Right atrium auricular region (tissue), 2 donors: ENCODE measurements at places on chromosomes 2 and 18.
A peak's percentile ranks its signal among the peaks of the same experiment; 100 is the strongest.

GRCh38 chr2:54960164-54960563, 90.1 kb downstream of the RTN4 start:
- H3K4me3 ChIP-seq, result no peak overlapping the region
- DNase-seq, result no peak
- H3K27me3 ChIP-seq, result no peaks in the 10 kb centered on the region
- H3K36me3 ChIP-seq, result no peaks in the 10 kb centered on the region
- H3K27ac ChIP-seq, result no peak overlapping the region
- no peaks in the 10 kb centered on the region for H3K4me1 ChIP-seq

- no peak overlapping the region for H3K4me3 ChIP-seq
- no peak overlapping the region for H3K27ac ChIP-seq
- no peaks in the 10 kb centered on the region for H3K36me3 ChIP-seq
- DNase-seq, result no peak
- no peaks in the 10 kb centered on the region for H3K4me1 ChIP-seq
Measured at GRCh38 chr2:58930537-58930936, 689.4 kb upstream of the FANCL start.

GRCh38 chr2:235439959-235440662, 53.7 kb upstream of the AGAP1 start:
- no peaks in the 10 kb centered on the region for H3K36me3 ChIP-seq
- H3K27ac ChIP-seq, result no peak overlapping the region
- no peaks in the 10 kb centered on the region for H3K4me1 ChIP-seq
- no peaks in the 10 kb centered on the region for H3K27me3 ChIP-seq
- H3K4me3 ChIP-seq, result no peak overlapping the region

DNA sequence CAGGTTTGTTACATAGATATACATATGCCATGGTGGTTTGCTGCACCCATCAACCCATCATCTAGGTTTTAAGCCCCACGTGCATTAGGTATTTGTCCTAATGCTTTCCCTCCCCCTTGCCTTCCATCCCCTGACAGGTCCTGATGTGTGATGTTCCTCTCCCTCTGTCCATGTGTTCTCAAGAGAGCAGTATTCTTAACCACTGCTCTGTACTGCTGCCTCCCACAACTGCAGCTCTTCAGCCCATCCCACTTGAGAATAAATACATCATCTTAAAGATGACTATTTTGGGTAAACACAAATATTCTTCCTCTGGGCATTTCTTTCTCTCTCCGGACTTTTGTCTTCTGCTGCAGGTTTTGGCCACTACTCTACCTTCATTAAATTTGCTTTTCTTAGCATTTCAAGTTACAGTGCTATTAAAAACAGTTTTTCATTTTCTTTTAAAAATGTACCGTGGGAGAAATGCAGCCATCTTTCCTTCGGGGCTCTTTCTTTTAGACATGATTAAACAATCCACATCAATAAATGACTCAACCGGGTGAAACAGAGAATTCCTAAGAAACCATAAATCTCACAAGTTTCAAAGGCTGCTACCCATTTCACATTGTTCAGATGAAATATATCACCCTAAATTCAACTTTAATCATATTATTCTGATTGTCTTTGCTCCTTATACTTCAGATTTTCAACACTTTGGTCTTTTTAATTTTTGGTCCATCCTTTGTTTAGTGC, 323.4 kb downstream of the GALNT13 start:
- no peaks in the 10 kb centered on the region for H3K27me3 ChIP-seq
- no peaks in the 10 kb centered on the region for H3K4me1 ChIP-seq
- H3K36me3 ChIP-seq, result no peaks in the 10 kb centered on the region
- no peak overlapping the region for H3K4me3 ChIP-seq
- H3K27ac ChIP-seq, result no peak overlapping the region

DNA sequence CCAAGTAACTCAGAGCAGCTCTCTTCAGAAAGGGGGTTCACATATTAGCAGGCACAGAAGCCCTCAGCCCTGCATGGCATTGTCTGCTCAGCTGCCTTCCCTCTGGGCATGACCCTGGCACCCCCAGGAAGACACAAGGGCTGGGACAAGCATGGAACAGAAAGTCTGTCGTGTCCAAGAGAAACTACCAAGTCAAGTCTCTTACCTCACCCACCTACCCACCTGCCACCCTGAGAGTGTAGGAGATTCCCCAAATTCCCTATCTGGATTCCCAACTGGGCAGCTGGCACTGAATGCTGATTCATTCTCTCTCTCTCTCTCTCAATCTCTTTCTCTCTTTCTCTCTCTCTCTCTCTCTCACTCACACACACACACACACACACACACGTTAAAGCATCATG, 21.6 kb downstream of the SMAD7 start:
- no peaks in the 10 kb centered on the region for H3K36me3 ChIP-seq
- no peaks in the 10 kb centered on the region for H3K27me3 ChIP-seq
- DNase-seq, result no peak
- H3K4me1 ChIP-seq, result peaks cover 98% of the 10 kb centered on the region
- H3K4me3 ChIP-seq, result no peak overlapping the region
- H3K27ac ChIP-seq, result peak overlapping the region; percentile 81

GRCh38 chr2:81523344-81523743, 1218.8 kb upstream of the LRRTM1 start:
- no peaks in the 10 kb centered on the region for H3K27me3 ChIP-seq
- no peak overlapping the region for H3K27ac ChIP-seq
- no peak for DNase-seq
- no peak overlapping the region for H3K4me3 ChIP-seq
- no peaks in the 10 kb centered on the region for H3K36me3 ChIP-seq

DNA sequence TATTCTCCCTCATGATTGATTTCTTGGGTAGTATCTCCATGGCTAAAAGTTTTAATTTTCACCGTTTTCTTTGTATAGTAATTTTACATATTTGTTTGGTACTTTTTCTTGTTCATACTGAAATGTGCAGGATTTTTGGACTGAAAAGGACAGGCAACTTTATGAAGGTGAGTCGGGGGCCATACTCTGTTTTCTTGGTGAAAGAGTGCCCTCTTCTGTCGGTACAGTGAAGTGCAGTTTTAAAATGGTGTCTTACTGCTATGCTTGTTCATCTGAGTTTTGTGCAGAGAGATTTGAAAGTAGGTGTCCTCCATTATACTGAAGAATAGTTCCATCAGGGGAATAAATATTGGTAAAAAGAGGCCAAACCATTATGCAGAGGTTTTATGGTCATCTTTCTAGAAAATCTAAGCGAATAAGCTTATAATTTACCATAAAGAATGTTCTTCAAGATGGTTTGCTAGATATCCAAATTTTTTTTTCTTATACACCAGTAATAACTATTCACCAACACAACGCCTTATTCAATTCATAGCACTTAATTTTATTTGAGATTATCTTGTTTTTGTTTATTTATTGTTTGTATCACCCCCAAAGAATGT, 8.7 kb upstream of the SERPINB13 start:
- no peaks in the 10 kb centered on the region for H3K4me1 ChIP-seq
- no peak for DNase-seq
- no peak overlapping the region for H3K4me3 ChIP-seq
- H3K27ac ChIP-seq, result no peak overlapping the region

GRCh38 chr2:224657349-224657748, 58.8 kb downstream of the CCDC195 start:
- no peaks in the 10 kb centered on the region for H3K36me3 ChIP-seq
- no peak overlapping the region for H3K4me3 ChIP-seq
- H3K27me3 ChIP-seq, result no peaks in the 10 kb centered on the region
- H3K27ac ChIP-seq, result no peak overlapping the region

GRCh38 chr18:48806551-48807261, 144.1 kb downstream of the SMAD7 start:
- no peak overlapping the region for H3K4me3 ChIP-seq
- peak; percentile 78 for DNase-seq
- peak overlapping the region; percentile 90 for H3K27ac ChIP-seq
- H3K4me1 ChIP-seq, result peaks cover 66% of the 10 kb centered on the region
- no peaks in the 10 kb centered on the region for H3K36me3 ChIP-seq

DNA sequence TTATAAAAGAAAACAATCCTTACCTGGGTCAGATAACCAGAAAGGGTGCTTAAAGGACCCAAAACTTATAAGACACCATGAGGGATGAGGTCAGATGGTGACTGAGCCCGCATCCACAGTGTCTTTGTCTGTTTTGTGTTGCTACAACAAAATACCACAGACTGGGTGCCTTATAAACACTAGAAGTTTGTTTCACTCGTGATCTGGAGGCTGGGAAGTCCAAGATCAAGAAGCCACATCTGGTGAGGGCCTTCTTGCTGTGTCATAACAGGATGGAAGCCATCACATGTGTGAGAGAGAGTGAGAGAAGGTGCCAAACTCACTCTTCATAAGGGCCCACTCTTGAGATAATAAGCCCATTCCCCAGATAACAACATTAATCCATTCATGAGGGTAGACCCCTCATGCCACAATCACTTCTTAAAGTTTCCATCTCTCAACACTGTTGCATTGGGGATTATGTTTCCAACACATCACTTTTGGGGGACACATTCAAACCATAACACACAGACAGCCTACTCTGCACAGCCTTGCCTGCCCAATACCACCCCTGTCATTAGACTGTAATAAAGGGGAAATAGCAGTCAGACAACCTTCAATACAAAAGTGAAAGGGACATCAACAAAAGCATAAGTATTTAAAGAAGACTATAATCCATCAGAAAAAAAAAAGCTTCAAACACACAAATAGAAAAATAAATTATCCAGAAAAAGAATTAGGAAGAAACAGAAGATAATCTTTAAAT, 249.8 kb downstream of the ANAPC1 start:
- no peaks in the 10 kb centered on the region for H3K4me1 ChIP-seq
- no peak overlapping the region for H3K4me3 ChIP-seq

DNA sequence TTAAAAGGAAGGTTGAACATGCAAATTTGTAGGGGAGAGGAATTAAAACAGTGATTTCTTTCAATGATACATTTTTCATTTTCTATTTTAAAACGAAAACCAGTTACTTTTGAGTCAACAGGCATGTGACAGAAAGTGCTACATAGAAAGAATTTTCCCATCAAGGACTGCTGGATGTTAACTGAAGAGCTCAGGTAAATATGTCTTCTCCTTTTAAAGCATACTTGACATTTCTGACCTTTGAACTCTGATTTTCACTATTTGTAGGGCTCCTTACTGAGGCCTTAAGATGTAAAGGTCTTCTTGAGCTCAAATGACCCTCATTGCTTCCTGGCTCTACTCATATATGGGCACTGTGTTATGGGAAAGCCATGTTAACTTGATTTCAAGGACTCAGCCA, 32.4 kb downstream of the FIGN start:
- H3K4me1 ChIP-seq, result peaks cover 36% of the 10 kb centered on the region
- H3K4me3 ChIP-seq, result no peak overlapping the region
- no peak overlapping the region for H3K27ac ChIP-seq
- no peaks in the 10 kb centered on the region for H3K27me3 ChIP-seq
- no peak for DNase-seq

- no peaks in the 10 kb centered on the region for H3K36me3 ChIP-seq
- H3K27me3 ChIP-seq, result no peaks in the 10 kb centered on the region
- H3K4me3 ChIP-seq, result no peak overlapping the region
- H3K4me1 ChIP-seq, result peaks cover 7% of the 10 kb centered on the region
- peak; percentile 74 for DNase-seq
Measured at GRCh38 chr2:201618744-201619662, 24.3 kb downstream of the TMEM237 start.

DNA sequence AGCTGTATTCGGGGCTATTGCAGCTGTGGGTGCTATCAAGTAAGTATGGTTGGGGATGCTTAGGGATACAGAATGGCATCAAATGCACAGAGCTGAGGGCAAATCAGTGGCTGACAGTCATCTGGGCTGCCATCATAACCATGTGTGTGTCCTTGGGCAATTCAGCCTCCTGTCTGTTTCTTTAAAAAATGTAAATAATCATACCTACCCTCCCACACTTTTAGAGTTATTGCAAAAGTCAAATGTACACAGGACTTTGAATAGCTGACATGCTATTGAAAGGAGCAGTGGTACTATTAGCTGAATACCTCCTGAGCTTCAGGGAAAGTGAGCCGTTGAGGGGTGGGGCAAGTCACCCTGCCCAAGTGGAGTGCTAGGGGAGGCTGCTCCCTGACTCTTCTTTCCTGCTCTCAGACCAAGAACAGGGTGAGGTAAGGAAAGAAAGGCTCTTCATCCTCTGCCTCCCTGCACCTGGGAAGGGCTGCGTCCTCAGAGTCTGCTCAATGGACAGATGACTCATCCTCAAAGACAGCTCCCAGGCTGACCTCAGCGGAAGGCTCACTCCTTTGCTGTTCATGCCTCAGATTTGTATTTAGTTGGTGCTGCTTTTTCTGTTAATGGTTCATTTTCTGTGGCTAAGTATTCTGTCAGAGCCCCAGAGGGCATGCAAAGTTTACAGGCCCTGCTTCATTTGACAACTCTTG, 54.9 kb upstream of the BZW1 start:
- no peak for DNase-seq
- H3K4me1 ChIP-seq, result no peaks in the 10 kb centered on the region
- no peak overlapping the region for H3K4me3 ChIP-seq
- H3K27me3 ChIP-seq, result no peaks in the 10 kb centered on the region
- H3K27ac ChIP-seq, result no peak overlapping the region
- H3K36me3 ChIP-seq, result no peaks in the 10 kb centered on the region

DNA sequence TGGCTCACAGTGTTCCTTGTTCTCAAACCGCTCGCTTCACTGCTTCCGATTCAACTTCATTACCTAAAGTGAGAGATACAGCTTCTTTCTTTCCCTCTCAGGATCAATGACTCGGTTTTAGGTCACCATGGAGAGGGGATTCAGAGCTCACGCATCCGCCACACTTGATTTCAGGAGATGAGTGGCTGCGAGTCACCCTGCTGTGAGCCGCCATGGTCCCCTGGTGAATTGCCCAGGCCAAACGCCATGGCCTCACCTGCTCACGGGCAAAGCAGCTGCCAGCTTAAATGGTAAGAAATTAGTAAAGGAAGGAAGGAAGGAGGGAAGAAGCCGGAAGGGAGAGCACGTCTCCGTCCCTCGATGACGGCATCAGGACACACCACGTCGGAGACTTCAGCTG, 60.5 kb downstream of the ADNP2 start:
- no peak overlapping the region for H3K4me3 ChIP-seq
- no peak overlapping the region for H3K27ac ChIP-seq
- no peaks in the 10 kb centered on the region for H3K36me3 ChIP-seq
- DNase-seq, result no peak

GRCh38 chr2:109604597-109604996, 9.2 kb downstream of the SEPTIN10 start:
- no peaks in the 10 kb centered on the region for H3K36me3 ChIP-seq
- no peak overlapping the region for H3K27ac ChIP-seq
- DNase-seq, result no peak
- no peak overlapping the region for H3K4me3 ChIP-seq
- H3K27me3 ChIP-seq, result no peaks in the 10 kb centered on the region

DNA sequence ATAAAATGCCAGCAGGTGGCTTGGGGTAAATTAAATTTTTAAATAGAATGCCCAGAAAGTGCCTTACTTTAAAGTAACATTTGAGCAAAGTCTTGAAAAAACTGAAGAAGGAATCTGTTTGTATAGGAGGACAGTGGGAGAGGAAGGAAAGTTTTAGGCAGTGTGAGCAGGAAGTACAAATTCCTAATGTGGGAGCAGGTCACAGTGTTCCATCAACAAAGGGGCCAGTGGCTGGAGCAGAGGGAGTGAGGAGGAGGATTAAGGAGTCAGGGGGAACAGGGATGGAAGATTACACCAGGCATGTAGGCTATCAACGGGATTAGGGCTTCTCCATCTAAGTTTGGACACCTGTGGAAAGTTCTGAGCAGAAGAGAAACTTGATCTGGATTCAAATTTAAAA, 439.2 kb upstream of the REG3G start:
- no peaks in the 10 kb centered on the region for H3K4me1 ChIP-seq
- H3K36me3 ChIP-seq, result no peaks in the 10 kb centered on the region
- no peak overlapping the region for H3K4me3 ChIP-seq
- no peak for DNase-seq
